ENCODE measurements at places on chromosomes 11 and 22.
A peak's percentile ranks its signal among the peaks of the same experiment; 100 is the strongest.

GRCh38 chr11:57460022-57460757, at the start of gene RTN4RL2:
Gene RTN4RL2, plus strand, starts transcription at chr11:57460528. Its CDS starts 338 bp downstream, at chr11:57460866.
- H3K36me3 ChIP-seq, result no peaks in the 10 kb centered on the region
- peaks cover 3% of the 10 kb centered on the region for H3K4me1 ChIP-seq
- peak within 1 kb of the TSS; percentile 62 for H3K4me3 ChIP-seq
- peak; percentile 89 for DNase-seq
- H3K27ac ChIP-seq, result no peak within 1 kb of the TSS

- DNase-seq, result no peak
- H3K4me3 ChIP-seq, result no peak overlapping the region
- no peak overlapping the region for H3K27ac ChIP-seq
- no peaks in the 10 kb centered on the region for H3K27me3 ChIP-seq
- peaks cover 72% of the 10 kb centered on the region for H3K36me3 ChIP-seq
These were observed 28.6 kb upstream of the RASL10A start for GRCh38 chr22:29344137-29344536.

- H3K4me3 ChIP-seq, result peak overlapping the region; percentile 99
- no peaks in the 10 kb centered on the region for H3K27me3 ChIP-seq
- no peak overlapping the region for H3K27ac ChIP-seq
- no peaks in the 10 kb centered on the region for H3K36me3 ChIP-seq
These were observed 48.5 kb downstream of the OR4D9 start for GRCh38 chr11:59559886-59560285.

GRCh38 chr11:112715056-112715455, 246.2 kb upstream of the NCAM1 start:
- H3K4me1 ChIP-seq, result no peaks in the 10 kb centered on the region
- H3K27ac ChIP-seq, result no peak overlapping the region
- no peaks in the 10 kb centered on the region for H3K36me3 ChIP-seq
- no peaks in the 10 kb centered on the region for H3K27me3 ChIP-seq
- H3K4me3 ChIP-seq, result no peak overlapping the region

GRCh38 chr11:120133216-120134105, 4.5 kb downstream of the TRIM29 start:
- peaks cover 62% of the 10 kb centered on the region for H3K27me3 ChIP-seq
- H3K4me3 ChIP-seq, result no peak overlapping the region
- H3K4me1 ChIP-seq, result no peaks in the 10 kb centered on the region
- H3K27ac ChIP-seq, result no peak overlapping the region
- no peaks in the 10 kb centered on the region for H3K36me3 ChIP-seq

All from endodermal cell (in vitro differentiated cells).